ENCODE measurements at places on chromosomes 3 and 15.

- DNase-seq: no peak
Measured at GRCh38 chr3:159366476-159366875, 564.6 kb downstream of the MFSD1 start.

DNA sequence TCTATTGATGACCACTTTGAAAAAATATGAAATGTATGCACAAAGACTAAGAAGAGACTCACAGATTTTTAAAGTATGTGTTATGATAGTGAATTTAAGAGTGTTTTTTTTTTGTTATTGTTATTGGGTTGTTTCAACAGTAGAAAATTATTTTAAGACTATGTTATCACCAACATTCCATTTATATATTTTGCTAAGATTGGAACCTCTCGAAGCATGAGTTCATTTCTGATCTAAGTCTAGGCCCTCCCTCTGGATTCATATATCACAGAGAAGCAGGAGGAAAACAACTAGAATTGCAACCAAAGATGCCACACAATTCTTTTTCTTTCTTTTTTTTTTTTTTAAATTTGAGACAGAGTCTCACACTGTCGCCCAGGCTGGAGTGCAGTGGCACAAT lies 46.8 kb downstream of the ITGB5 start:
- DNase-seq: no peak

GRCh38 chr3:129106320-129106719 lies 15.3 kb downstream of the RAB43 start:
- no peak for DNase-seq

GRCh38 chr15:77632534-77633133 lies at the start of gene LINGO1:
Gene LINGO1 (minus strand): TSS chr15:77632912. CDS start chr15:77632315, 597 bp downstream.
- peak; percentile 6 for DNase-seq

- DNase-seq: no peak
Measured at GRCh38 chr3:119380697-119381096, 82.7 kb downstream of the TMEM39A start.

DNA sequence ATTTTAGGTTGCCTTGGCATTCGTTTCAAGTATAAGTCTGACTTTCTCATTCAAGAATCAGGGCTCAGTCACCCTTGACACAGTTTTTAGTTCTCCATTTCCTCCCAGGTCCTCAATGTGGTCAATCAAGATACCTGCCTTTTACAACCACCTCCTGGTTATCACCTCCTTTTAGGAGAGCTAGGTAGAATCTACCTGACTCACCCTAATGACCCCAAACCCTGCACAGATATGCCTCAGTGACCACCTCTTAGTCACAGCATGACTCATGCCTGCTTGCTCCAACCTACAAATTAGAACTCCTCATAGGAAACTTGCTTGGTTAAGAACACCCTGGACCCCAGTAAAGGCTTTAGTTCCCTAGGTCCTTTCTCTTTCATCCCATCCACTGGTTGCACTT lies 22.5 kb downstream of the DMXL2 start:
- DNase-seq: no peak

GRCh38 chr15:94743668-94744067 lies 512.3 kb downstream of the MCTP2 start:
- DNase-seq: no peak

GRCh38 chr3:28241221-28242160 lies at the start of gene CMC1:
Gene CMC1 (plus strand): TSS chr3:28241619. CDS start chr3:28241794, 175 bp downstream.
- DNase-seq: peak; percentile 96

DNA sequence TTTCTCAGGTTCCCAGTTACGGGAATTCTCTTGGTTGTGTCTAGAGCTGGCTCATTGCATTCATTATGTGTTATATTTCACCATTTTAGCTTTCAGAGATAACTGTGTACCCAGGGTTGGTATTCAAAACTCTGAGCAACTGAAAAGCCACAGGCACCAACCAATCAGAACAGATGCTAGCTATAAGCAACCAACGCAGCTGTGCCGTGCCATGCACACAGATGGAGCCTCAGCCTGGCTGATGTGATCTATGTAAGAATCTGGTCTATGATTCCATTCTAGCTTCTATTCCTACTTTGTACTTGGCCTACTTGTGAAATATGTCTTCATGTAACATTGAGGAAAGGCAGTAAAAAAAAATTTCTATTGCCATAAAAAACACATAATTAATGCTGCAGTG lies 95.0 kb upstream of the CCDC80 start:
- DNase-seq: no peak

DNA sequence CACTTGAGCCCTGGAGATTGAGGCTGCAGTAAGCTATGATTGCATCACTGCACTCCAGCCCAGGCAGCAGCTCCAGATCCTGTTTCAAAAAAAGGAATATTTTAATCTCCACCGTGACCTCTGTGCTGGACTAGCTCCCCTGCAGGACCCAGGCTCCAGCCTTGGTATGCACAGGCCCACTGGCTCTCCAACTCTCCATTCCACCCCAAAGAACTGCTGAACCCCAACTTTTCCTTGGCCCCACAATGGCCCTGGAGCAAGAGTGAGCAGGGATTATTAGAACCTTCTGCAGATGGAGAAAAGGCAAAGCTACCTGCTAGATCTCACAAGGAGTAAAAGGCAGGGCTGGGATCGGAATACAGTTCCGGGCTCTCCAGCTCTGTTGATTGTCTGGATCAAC lies 32.8 kb upstream of the SFMBT1 start:
- DNase-seq: no peak

- no peak for DNase-seq
Measured at GRCh38 chr3:139455855-139456254, 20.5 kb downstream of the RBP2 start.

- DNase-seq: no peak
Measured at GRCh38 chr3:163521261-163521660, 1557.0 kb downstream of the SI start.

GRCh38 chr3:162094301-162094700 lies 597.7 kb downstream of the OTOL1 start:
- DNase-seq: no peak

DNA sequence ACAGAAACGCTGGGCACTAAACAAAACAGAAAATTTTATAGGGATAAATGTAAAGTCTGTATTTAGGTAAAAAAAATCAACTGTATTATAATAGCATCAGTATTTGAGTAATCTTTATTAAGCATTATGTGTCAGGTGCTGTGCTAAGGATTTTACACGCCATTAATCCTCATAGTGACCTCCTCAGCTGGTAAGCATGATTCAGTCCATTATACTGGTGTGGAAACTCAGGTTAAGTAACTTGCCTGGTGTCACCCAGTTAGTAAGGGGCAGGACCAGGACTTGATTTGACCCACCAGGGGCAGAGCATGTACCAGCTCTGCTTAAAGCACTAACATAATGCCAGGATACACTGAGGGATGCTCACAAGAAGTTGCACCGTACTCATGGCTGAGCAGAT lies 4.8 kb downstream of the MYO5C start:
- DNase-seq: no peak

DNA sequence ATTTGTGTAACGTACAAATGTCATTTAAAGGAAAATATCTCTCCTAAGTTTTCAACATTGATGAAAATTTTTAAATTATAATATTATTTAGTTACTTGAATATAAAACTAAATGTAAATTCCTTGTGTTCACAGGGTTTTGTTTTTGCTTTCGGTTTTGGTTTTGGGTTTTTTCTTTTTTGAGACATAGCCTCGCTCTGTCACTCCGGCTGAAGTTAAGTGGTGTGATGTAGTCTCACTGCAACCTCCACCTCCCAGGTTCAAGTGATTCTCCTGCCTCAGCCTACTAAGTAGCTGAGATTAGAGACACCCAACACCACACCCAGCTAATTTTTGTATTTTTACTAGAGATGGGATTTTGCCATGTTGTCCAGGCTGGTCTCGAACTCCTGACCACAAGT lies 79.3 kb upstream of the TCF12 start:
- DNase-seq: no peak

DNA sequence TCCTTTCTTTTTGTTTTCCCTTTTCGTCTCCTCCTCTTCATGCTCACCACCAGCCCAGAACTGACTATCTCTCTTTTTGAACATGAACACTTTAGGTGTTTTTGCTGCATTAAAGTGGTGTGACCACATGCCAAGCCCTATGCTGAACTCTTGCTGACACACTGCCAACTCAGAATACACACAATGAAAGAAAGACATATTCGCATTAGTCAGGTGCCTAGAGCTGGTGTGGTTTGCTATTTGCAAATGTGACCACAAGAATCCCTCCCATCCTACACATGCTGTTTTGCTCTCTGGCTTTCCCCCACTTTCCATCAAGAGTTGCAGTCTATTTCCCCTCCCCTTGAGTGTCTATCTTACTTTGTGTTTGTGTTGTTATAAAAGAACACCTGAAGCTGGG lies 967.8 kb upstream of the CFAP20DC start:
- DNase-seq: no peak

GRCh38 chr15:28274635-28275034 lies 47.3 kb downstream of the HERC2 start:
- DNase-seq: no peak

DNA sequence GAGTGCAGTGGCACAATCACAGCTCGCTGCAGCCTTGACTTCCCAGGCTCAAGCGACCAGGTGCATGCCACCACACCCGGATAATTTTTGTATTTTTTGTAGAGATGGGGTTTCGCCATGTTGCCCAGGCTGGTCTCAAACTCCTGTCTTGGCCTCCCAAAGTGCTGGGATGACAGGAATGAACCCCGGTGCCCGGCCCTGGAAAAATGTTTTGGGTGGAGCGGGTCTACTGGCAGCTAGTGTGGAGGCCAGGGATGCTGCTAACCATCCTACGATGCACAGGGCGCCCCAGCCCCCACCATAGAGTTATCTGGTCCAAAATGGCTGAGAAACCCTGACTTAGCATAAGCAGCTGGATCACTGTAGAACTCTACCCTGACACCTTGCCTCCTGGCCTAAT lies 35.4 kb downstream of the NIPA2 start:
- no peak for DNase-seq

GRCh38 chr15:62173215-62173614 lies 8.1 kb upstream of the C2CD4B start:
- no peak for DNase-seq

DNA sequence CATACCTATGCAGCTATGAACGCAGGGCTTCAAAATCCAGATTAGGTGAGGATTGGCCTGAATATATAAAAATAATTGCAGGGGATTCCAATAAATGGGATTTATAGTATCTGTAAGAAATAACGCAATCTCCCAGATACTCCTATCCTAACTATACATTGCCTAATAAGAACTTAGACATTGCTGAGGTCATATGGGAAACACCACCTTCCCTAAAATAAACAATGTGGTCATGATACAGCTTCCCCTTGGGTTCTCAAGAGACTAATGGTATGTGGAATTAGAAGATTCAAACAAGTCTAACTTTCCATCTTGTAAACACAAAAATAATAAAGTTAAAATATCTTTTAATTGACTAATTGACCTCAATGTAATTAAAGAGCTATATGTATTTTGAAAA lies 28.2 kb downstream of the UBE3A start:
- peak; percentile 14 for DNase-seq

DNA sequence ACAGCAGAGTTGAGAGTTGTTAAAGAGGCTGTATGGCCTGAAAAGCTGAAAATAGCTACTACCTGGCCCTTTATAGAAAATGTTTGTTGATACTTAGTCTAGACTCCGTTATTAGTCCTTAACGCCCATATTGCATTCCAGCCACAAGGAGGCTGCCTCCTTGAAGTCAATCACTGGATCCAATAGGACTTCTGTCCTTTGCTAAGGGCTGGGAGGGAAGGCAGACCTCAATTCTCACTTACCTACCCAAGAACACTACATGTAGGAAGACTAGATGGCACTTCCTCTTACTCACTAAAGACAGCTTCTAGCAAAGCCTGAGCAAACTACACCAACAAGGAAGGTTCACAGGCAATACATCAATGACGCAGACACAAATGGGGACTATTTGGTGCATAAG lies 139.5 kb upstream of the HACD2 start:
- DNase-seq: no peak

DNA sequence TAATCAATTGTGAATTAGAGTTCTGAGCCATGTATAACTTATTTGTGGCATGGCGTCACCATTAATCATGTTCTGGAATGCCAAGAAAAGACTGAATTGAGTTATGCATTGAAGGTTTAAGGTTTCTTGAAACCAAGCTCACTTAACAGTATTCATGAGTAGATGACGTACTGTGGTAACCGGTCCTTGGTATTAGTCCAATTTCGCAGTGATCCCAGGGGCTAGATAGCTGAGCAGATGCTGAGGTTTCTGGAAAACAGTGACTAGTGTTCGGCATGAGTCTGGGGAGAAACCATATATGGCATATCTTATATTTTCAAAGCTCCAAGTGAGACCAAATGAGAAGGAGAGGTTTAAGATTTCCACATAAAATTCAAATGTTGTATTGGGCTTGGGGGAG lies 218.3 kb upstream of the LYSMD4 start:
- DNase-seq: no peak

DNA sequence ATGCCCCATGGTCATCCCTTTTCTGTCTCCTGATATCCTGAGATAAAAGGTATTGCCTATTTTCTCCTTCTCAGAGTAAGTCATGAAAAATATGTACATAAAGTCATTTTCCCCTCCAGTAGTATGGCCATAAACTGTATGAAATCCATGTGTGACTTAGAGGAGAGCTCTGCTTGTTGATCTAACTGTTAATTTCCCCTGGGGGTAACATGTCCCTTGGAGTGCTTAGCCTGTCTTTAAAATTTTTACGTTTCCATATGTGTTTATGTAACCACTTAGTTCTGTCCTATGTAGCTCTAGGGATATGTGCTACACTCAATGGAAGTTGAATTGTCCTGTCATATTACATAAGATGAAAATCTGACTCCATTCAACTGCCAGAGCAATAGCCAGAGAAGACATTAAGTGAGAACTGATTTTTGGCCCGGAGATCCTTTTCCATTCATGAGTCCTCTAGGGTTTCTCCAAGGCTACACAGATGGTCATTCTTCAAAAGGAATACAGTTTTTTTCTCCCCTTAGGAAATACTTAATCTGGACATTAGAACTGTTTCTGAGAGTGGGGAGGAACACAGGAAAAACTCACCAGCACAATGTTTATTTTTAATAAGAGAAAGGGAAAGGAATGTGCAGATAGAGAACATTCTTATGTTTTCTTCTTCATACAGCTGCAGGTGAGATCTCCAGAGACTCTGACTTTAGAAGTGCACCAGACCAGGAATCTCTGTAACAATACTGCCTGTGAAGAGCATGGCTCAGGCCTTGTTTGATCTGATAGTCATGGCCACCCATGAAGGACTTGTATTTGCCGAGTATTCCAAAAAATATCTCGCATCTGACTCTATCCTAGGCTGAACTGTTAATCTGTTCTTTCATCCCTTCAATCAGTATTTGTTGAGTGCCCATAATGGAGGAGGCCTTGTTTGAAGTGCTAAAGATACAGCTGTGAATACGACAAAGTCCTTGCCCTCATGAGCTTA lies 29.8 kb upstream of the CLRN1 start:
- DNase-seq: no peak
